ENCODE measurements at places on chromosomes 6 and 20.

GRCh38 chr20:15923030-15923776, 650.0 kb downstream of the KIF16B start:
- no peak for DNase-seq

DNA sequence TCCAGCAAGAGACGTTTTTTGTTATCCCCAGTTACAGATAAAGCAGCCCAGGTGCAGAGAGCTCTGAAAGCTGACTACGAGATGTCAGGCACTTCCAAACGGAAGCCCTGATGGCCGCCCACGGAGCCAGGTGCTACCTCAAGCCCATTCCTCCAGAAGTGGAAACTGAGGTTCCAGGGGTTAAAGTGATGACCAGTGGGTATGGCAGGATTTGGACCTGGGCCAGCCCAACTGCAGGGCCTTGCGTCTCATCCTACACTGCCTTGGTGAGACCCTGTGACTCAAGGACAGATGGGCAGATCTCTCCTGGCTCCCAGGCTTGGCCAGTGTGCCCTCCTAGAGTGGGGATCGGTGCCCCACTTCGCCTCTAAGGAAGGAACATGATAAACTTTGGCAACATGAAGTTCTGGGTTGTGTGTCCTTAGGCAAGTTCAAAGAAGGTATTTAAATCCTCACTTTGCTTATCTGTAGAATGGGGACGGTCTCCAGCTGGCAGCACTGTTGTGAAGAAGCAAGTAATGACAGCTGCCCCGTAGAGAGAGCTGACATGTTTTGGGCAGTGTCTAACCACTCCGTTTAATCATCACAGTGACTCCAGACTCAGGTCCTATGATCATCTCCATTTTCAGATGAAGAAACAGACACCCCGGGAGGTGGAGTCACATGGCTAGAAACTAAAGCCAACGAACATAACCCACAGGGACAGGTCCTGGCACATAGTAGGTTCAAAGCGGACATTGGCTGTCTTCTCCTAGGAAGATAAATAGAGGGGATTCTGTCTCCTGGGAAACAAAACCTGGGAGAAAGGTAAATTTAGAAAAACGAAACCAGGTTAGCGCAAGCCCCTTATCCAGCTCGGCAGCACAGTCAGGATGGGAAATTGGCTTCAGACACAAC, 34.4 kb upstream of the CDH22 start:
- DNase-seq = no peak

DNA sequence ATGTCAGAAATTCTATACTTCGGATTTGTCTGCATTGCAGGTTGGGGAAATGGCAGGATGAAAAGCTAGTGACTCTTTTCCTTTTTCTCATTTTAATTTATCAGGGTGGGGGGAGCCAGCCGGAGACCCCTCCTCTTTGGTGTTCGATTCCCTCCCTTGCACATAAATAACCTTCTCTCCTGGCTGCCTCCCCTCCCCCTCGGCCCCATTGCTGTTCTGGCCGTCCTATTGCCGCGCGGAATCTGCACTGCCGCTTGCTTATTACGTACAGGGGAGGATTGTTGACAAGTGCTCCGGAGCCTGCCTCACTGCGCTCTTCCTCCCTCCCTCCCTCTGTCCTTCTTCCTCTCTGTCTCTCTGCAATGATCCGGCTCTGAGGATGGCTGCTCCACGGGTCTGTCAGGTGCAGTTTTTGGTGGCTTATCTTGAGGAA, 154.7 kb downstream of the JARID2 start:
- peak; percentile 14 for DNase-seq

DNA sequence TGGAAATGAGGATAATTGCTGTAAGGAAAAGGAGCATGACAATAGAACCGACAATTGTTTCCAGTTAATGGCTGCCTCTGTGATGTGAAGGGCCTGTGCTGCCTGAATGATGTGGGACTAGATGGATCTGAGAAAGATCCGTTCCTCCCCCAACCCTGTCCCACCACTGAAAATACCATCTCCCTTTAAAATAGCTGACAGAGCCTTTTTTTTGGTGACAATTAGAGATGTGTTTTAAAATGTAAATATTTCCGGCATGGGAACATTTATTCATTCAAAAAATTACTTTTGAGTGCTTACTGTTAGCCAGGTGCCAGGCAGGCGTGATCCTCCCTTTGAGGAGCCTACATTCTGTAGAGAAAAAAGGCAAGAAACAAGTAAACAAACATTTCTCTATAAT, 72.4 kb upstream of the SUPT3H start:
- no peak for DNase-seq

- no peak for DNase-seq
Observed at GRCh38 chr6:41459738-41460137, 86.4 kb upstream of the FOXP4 start.

DNA sequence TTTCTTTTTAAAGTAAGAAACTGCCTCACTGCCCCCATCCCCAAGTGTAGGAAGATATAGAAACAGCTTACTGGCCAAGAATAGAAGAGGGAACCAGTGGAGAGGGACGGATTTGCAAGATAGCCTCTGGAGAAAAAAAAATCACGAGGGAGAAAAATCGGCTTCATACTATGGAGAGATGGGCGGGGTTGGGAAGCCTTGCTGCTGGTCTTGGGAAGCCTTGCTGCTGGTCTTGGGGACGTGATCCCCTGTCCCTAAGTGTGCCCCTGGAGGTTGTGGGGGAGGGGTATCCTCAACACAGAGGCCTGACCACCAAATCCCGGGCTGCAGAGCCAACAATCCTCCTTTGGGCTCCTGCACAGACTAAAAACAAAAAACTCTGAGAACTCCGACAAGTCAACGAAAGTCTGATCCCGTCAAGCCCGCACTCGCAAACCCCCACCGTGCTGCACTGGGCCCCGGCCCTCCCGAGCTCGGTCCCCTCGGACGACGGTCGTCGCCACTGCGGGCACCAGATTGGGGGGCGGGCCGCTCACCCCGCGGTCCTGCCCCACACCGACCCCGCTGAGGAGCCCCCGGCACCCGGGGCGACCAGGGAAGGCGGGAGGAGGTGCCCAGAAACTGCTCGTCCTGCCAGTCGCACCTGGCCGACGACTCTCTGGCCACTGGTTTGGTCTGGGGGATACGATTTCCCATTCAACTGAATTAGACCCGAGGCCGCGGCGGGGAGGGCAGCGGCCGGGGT, 750 bp downstream of the MAP7 start:
- DNase-seq = no peak

DNA sequence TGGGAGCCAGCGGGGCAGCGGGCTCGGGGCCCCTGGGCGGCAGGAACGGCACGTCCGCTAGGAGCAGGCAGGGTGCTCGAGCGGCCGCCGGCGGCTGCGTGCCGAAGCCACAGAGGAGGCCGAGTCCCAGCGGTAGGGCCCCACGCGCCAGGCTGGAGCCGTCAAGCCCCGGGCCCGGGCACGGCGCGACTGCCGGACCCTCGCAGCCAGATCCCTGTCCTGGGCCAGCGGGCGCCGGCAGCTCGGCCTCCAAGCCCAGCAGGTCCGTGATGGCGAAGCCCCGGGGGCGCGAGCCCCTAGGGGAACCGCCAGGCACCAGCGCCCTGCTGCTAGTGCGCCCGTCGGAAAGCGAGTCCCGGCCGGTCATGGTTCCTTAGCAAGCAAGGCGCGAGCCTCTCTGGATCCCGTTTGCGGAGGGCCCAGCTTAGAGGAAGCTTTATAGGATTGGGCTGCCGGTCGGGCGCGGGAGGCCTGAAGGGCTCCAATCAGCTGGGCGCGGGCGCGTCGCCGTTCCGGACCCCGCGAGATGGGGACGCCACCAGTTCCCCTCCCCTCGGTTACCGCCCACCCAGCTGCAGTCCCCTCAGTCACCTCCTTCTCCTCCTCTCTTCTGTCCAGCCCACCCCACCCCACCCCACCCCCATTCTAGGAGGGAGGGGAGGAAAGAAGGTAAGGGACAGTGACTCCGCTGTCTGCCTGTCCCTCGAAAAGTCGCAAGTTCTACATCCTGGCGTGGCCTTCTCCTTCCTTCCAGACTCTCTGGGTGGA, at the start of gene VSX1:
TSS of gene VSX1 (minus strand) at position 412 of the 768 bp plus-strand sequence. CDS start at position 367, 45 bp downstream.
- DNase-seq = no peak

DNA sequence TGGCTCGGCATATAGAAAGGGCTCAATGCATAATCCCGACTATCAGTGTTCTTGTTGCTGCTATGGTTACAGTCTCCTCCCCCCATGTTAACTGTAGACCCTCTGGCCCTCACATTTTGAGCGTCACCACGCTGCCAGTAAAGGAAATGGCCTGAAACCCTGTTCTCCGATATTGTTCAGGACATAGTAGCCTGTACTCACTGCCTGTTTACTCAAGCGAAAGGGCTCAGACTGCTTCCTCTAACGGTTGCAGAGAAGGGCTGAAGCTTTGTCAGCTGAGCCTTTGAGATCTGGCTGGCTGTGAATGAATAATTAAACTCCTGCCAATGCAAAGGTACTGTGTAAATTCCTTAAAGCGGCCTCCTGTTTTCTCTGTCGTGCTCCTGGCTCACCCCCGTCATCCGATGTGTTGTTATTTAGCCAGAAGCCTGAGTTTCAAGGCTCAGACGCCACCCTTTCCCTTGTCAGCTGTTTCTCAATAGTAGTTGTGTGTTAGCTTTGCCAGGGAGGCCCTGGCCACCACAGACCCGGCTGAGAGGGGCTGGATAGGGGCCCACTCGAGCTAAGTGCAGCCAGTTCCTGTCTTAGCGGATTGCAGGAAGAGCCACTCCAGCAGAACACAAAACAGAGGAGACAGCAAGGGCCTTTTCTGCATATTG, 31.2 kb upstream of the RALGAPA2 start:
- peak; percentile 79 for DNase-seq

DNA sequence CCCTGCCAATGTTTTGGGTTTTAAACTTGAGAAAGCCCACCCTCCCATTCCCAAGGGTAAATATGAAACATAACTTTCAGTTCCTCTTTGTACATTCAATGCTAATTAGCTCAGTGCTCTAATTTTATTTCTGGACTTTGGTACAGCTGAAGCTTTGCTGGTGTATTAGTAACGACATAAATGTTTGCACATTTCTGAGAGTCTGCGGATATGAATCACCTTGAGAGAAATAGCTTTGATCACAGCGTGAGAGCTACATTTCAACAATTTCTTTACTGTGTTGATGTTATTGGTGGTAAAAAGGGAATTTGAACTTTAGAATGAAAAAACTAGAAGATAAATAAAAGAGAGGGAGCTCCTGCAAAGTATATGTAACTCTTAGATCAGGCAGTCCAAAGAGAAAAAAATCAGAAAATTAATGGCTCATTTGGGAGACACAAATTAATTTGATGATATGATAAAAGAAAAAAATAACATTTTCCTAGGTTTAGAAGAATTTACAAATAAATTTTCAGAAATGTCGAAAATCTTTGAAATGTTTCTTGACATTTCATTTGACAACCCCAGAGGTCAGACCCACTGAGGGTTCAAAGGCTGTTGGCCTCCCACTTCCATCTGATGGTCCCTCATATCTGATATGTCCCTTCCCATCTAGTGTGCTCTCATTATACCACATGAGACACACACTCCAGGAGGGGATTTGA, 38.5 kb upstream of the CAP2 start:
- DNase-seq = no peak

- no peak for DNase-seq
Observed at GRCh38 chr6:141467881-141468280, 664.8 kb upstream of the GJE1 start.

DNA sequence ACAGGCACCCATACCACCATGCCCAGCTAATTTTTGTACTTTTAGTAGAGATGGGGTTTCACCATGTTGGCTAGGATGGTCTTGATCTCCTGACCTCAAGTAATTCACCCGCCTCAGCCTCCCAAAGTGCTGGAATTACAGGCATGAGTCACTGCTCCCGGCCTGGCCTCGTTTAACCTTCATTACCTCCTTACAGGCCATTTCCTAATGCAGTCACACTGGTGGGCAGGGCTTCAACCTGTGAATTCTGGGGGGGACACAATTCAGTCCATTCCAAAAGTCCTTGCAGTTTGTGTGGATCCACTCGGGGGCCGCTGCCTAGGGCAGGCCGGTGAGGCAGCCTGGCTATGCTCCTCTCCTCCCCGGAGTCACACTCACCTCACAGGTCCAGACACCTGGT, 112.4 kb upstream of the SNX9 start:
- no peak for DNase-seq

DNA sequence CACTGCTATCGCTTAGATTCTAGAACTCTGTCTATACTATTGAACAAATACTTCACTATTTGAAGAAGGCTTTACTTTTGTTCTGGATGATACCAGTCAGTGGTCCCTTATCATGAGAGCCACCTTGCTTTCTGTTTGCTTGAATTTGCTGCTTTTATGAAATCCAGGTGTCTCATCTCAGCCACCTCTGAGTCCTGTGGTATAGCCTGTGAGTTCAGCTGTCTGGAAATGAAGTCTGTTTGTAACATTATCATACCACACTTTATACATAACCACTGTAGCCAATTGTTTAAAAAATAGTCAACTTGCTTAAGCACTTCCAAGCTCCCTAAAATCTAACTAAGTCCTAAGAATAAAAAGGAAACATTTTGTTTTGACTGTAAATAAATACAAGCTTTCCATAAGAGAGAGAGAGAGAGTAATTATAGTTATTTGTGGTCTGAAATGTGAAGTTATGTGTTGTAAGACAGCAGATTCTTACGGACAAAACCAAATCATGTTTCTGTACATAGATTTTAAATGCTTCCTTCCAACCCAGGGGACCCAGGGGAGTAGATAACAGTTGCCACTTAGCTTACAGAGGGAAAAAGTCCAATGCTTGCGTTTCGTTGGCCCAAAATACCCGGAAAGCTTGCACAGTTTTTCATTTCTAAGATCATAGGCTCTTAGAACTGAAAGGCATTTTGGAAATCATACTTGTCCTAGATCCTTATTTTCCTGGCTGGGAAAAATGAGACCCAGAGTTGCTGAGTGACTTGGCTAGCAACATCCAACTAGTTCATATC, 1107.8 kb upstream of the FLRT3 start:
- no peak for DNase-seq

All from GF-D8 (cell line).